Midbrain (tissue), 1 donor: ENCODE measurements at places on chromosomes 2 and 18.

- no peak for DNase-seq
Measured at GRCh38 chr2:236936446-236936940, 149.2 kb upstream of the COPS8 start.

DNA sequence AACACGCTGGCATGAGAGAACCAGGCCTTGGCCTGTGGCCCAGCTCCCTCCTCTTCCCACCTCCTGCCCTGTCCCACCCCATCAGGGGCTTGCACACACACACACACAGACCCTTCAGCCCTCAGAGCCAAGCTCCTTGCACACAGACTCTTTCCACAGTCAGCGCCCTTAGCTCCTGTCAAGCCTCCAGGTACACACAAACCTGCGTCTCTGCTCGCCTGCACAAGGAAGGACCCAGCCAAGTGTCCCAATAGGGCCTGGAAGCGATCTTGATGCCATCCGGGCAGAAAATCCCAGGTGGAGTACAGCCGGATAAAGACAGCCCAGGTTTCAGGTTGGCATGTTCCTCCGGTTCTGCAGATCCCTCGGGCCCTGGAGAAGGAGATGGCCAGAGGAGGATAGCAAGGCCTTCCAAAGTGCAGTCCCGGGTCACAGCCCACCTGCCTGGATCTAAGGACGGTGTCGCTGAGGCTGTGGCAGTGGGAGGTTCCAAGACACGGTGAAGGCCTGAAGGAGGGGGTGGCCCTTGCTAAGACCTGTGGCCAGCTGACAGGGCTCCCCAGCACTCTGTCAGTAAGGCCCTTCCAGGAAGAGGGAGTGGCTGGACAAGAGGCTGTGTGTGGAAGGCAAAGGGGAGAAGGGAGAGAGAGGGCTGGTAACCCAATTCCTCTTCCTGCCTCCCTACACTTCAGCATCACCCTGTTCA is 18.5 kb upstream of the STEAP3 start:
- DNase-seq = no peak

DNA sequence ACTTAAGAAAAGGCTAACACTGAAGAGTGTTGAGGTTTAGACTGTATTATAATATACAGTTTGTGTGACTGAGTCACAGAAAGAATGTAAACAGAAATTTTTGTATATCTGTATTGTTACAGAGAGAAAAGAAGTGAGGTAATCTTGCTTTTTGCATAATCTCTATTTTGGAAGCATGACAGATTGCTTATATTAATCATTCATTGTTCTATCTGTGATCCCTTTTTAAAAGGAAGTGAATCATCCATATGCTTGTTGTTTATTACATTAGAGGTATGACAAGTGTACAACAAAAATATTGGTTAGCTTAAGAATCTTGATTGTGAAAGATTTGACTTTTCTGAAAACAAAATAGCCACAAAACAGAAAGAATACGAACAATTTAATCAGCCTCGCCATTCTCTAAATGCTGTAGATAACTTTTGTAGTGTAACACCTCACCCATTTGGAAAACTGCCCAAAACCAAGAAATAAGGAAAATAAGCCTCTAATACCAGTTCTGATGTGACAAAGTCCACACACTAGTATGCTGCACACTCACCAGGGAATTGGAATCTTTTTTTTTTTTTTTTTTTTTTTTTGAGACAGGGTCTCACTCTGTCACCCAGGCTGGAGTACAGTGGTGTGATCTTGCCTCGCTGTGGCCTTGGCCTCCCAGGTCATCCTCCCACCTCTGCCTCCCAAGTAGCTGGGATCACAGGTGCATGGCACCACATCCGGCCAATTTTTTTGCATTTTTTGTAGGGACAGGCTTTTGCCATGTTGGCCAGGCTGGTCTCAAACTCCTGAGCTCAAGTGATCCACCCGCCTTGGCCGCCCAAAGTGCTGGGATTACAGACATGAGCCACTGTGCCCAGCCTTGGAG is 91.5 kb upstream of the LPIN2 start:
- no peak for DNase-seq

DNA sequence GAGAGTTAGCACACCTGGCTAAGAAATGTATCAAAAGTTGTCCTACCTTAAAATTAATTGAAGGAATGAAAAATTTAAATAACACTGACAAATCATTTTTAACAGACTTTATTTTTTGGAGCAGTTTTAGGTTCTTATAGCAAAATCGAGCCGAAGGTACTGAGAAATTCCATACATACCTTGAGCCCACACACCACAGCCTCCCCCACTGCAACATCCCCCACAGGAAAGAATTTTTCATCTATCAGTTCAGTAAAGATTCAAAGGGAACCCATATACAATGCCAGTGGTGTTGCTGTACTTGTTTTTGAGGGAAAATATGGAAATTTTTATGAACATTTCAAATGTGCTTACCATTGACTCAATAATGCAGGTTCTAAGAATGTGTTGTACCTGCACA is 169.8 kb upstream of the HS6ST1 start:
- DNase-seq = no peak

DNA sequence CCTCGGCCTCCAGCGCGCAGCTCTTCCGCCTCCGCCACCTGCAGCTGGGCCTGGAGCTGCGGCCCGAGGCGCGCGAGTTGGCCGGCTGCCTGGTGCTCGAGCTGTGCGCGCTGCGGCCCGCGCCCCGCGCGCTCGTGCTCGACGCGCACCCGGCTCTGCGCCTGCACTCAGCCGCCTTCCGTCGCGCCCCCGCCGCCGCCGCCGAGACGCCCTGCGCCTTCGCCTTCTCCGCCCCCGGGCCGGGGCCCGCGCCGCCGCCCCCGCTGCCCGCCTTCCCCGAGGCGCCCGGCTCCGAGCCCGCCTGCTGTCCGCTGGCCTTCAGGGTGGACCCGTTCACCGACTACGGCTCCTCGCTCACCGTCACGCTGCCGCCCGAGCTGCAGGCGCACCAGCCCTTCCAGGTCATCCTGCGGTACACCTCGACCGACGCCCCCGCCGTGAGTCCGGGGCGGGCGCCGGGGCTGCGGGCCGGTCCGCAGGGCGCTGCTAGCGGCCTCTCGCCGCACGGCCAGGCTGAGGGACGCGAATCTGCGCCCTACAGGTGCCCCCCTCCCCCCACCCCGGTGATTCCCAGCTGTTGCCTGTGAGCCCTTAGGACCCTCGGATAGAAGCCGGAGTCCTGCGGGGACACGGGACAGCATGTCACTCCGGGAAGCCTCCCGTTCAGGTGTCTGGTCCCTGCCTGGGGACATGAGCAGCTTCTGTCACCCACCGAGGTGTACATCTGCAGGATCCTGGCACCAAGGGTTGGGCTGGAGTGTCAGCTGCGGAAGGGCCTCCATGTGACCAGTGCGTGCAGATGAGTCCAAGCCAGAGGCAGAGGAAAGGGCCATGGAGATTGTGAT is 616 bp downstream of the RNPEPL1 start:
- DNase-seq = peak; percentile 71

DNA sequence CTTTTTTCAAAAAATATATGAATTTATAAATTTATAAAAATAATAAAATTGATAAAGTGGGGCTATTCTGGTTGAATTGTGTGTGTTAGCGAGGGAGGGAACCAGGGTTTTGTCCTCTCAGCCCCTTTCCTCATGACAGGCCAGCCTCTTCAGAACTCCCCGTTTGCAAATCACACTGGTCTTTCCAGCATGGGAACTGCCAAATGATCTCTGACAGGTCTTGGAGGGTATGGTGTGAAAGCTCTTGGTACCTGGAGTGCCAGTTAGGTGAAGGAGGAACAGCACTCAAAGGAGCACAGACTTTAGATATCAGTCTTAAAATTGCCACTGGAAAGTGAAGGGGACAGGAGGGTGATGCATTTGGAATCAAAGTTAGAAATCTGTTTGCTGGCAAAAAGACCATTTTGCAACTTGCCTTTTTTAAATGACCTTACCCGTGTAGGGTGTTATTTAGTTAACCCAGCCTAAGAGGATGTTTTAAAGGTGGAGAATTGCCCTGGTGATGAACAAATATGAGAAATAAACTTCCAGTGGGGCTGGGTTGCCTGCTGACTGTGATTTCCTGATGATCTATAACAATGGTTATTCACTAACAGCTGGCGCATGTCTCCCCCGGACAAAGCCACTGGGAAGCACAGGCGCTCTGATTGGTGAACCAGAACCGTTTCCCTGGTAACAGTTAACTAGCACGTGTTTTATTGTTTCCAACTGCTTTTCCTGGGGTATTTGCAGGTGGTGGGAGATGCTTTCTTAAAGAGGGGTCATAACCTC is 85.3 kb upstream of the EFEMP1 start:
- DNase-seq = peak; percentile 80

DNA sequence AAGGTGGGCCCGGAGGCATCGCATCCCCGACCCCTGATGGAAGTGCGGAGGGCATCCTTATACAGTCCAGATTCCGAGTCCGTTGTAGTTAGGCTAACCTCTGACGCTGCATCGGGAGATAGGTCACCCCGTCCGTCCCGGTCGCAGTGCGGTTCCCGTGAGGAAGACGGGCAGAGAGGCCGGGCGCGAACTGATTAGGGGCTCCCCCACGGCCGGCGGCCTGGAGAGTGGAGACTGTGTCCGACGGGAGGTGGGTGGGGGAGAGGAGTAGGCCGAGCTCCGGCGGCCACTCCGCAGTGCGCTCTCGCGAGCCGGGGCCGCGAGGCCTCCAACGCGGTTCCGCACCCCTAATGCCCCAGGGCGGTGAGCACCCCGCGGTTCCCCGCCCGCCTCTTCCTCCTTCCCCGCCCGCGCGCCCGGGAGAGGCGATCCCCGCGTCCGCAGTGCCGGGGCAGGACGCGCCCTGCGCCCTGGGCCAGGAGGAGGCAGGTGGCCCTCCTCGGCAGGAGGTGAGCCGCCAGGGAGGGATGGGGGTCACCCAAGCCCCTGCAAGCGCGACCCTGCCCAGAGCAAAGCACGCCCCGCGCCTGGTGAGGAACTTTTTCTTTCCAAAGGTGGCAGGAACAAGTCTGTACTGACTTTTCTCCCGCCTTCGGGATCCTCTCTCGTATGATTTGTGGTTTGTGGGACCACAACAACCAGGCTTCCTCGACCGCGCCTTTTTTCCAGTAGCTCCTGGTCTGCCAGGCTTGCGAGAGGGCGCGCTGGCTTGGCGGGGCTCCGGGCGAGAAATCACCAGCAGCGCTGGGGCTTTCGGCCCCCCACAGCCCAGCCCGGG is 1.4 kb upstream of the SP5 start:
- DNase-seq = no peak

DNA sequence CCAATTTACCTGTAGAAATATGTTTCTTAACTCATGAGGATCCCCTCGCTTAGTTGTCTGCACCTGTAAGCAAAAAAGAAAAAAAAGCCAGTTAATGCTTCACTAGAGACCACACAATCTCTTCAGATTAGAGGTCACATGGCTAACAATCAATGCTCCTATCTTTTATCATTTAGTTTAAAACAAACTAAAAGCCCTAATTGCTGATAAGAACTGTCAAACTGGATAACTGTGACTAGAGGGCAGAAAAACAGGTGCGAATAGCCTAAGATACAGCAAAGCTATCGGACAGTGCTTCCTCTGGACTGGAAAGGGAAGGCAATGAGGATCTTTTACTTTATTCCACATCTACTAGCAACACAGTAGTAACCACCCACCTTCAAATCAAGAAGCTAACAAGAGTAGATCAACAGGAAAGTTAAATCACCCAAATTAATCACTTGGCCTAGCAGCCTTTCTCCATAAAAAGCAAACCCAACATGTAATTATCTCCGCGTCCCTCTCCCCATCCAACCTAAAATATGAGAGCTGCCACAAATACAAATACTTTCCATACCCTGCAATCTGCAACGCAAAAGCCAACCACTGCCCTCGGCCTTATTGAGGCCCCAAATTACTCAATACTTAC is 734 bp downstream of the SLC25A12 start:
- no peak for DNase-seq

GRCh38 chr2:109736177-109736827 is 57.8 kb upstream of the RGPD5 start:
- peak; percentile 63 for DNase-seq

DNA sequence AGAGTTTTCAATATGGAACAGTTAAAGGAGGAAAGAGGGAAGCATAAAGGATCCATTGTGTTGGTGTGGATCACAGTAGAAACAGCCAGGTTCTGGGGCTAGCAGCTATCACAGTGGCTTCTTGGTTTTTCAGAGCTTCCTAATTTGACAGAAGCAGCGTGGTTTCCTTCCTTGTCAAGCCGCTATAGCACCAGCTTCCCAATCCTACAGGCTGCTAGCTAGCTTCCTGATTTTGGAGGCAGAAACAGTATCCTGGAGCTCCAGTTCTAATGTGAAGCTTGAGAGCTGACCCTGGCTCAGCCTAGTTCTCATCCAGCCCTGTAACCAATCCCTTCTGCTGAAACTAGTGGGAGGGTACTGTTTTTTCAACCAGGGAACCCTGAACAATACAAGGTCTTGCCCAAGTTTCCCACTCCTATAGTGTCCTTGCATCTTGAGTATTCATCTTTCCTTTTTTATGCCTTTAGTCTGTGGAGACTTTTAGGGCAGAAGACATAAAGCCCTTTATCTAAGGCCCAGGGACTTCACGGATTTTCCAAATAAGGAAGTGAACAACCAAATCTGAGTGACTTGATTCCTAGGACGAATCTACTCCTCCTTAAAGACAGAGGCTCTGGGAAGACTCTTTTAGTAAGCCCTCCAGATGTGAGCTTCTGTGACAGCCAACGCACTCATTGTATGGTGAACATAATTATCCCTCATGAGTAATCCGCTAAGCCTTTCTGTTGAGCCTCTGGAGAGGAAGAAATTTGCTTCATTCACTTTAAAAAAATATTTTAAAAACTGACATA is 33.8 kb downstream of the CCDC93 start:
- DNase-seq = peak; percentile 24
